ENCODE measurements at places on chromosomes 7 and 10.

GRCh38 chr10:18341055-18341454 is 200.8 kb downstream of the CACNB2 start:
- DNase-seq = no peak

GRCh38 chr7:146654048-146654447 is 537.4 kb downstream of the CNTNAP2 start:
- DNase-seq = no peak

GRCh38 chr7:140888087-140888486 is 36.6 kb downstream of the BRAF start:
- DNase-seq = no peak

- DNase-seq = no peak
Observed at GRCh38 chr7:16735020-16735419, 18.5 kb upstream of the TSPAN13 start.

DNA sequence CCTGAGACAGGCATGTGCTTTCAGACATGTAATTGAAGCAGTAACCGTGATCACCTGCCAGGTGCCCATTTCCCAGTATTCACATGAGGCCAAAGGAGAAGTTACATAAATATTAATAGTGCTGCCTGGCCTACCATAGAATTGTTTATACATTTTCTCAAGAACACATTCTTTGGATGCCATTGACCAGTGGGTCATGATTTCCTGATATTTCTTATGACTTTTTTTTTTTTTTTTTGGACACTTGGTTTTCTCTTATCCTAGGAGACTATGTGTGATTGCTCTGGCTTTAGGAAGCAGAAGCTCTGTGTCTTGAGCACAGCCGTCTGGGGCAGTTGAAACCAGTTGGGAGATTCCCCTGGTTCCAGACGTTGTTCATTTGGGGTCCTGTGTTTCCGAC is 143.9 kb upstream of the NPS start:
- DNase-seq = peak; percentile 26

DNA sequence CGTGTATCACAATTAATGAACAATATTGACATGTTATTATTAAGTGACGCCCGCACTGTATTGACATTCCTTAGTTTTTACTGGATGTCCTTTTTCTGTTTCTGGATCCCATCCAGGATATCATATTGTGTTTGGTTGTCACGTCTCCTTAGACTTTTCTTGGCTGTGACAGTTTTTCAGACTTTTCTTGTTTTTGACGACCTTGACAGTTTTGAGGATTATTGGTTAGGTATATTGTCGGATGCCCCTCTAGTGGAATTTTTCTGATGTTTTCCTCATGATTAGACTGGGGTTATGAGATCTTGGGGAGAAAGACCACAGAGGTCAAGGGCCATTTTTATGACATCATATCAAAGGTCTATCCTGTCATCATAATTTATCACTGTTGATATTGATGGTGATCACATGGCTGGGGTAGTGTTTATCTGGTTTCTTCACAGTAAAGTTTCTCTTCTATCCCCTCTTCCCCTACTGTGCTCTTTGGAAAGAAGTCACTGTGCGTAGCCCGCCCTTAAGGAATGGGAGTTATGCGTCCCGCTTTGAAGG is 11.1 kb downstream of the TAF3 start:
- no peak for DNase-seq

- no peak for DNase-seq
Observed at GRCh38 chr10:17674566-17674965, 30.6 kb downstream of the STAM start.

DNA sequence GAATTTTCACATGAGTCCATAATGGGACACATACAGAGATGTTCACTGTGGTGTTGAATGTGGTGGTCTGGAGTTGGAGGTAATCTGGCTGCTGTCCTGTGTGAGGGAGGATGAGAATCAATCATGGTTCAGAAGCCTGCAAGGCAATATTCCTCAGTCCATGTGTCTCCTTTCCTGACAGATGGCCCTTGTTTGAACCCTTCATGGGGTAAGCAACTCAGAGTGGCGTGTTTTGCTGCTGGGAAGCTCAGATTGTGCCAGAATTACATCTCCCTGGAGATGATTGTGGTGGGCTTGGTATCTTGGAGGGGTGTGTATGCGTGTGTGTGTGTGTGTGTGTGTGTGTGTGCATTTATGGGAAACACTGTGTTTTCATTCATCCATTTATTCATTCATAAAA is 44.5 kb upstream of the COMTD1 start:
- DNase-seq = no peak

DNA sequence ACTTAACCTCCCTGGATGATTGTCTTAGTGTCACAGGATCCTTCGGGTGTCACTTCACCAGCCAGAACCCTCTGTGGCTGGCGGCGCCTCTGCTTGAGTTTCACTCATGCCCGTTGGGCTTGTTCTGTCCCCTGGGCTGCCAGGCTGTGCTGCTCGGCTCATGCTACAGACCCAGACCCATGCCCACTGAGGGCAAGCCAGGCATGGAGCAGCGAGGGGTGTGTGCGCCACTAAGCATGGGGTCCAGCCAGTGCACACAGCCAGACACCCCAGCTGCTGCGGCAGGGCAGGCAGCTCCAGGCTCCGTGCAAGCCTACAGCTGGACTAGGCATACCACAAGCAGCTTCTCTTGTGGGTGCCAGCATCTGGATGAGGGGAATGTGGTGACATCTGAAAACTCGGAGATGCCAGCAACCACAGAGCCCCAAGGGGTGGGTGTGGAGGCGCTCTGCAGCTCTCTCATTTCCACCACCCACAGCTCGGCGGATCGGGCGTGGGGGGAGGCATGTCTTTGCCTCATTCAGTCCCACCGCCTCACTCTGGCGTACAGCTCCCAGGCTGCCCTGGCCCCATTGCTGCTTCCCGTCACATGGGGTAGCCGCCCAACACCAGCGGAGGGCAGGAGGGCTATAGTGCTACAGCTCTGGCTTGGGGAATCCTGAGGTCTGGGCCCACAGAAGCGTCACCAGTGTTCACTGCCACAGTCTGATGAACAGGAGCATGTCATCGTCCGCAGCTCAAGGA is 269.6 kb upstream of the LRGUK start:
- no peak for DNase-seq

GRCh38 chr10:77524281-77524711 is 113.3 kb downstream of the KCNMA1 start:
- DNase-seq = peak; percentile 92

DNA sequence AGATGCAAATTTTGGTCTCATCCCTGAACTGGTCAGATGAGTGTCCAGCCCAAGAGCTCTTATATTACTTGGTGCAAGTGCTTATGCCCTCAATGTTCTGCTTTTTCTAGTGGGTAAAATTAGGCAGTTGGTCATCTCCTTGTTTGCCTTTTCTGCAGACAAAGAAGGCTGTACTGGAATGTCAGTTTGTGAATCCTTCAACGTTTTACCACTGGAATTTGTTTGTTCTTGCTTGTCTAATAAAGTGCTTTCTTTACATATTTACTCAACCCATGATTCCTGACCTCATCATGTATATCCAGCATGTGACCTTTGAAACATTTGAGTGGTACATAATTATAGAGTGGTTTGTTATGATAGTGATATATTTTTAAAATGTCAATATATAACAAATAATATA is 232.2 kb upstream of the TEX47 start:
- no peak for DNase-seq
